ENCODE measurements at places on chromosomes 6 and 20.

DNA sequence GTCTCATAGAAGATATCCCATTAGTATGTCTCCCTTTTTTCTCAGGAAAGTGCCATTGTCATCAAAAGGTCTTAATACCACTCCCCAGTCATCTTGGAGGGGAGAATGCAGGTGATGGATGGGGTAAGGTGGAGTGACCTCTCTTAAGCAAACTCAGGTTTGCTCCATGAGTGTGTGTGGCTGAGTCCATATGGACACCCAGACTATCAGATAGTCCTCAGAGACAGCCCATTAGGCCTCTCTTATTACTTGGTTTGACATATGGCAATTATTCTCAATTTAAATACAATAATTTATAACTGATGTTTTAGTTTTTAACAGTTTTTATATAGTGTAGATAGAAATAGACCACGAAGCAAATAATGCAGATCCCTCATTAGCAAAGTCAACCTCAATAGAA, 23.2 kb downstream of the LAMA4 start:
- no peak for DNase-seq

GRCh38 chr6:33513213-33513612, 58.8 kb downstream of the ZBTB9 start:
- DNase-seq = no peak

DNA sequence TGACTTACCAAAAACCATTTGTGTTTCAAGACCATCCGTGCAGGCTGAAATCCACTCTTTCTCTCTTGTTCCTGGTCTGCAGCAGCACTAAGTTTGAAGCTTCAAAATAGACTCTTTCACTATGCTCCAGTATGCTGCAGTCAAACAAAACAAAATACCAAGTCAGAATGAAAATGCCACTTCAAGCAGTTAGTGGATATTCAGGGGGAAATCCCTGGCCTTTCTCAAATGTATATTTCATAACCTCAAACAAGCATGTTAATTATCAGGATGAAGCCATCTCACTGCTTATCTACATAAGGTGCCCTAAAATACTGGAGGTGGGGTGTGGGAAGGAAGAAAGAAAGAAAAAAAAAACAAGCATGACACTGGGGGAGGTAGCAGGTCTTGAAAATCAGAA, 103.5 kb downstream of the ATXN1 start:
- peak; percentile 18 for DNase-seq

GRCh38 chr6:169112483-169113320, 140.9 kb downstream of the THBS2 start:
- DNase-seq = no peak

DNA sequence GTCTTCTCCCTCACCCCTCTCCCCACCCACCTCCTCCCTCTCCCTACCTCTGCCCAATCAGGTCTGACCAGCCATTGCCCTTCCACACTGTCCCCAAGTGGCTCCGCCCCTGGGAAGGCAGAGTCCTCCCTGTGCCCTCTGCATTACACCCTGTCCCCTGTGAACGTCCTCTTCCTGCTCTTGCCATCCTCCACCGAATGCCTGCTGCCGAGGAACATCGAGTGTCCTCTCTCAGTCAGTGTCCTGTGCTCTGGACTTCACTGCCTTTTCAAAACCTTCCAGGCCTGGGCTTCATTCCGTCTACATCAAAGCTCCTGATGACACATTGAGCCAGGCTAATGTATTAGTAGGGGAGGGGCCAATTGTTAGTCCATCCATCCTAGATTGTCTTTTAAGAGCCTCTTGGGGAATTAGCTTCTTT, 3.3 kb upstream of the PACSIN1 start:
- DNase-seq = no peak
